Fibroblast of skin of left biceps (primary cell): ENCODE measurements at places on chromosomes 3 and 15.
A peak's percentile ranks its signal among the peaks of the same experiment; 100 is the strongest.

DNA sequence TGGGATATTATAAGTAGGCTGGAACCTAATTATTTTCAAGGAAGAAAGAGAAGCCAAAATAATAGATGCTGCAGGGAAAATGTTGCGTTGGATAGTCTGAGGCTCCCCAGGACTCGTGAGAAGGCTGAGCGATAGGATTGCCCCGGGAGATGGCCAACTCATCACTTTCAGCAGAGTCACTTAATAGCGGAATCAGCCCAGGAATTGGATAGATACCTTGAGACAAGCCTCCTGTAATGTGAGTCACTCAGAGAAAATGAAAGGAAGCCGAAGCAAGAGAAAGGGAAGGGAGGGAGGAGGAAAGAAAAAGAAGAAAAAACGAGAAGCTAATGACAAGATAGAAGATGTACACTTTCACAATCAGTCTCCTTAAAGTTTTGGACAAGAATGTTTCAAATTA, 94.3 kb downstream of the SQOR start:
- no peak for DNase-seq

DNA sequence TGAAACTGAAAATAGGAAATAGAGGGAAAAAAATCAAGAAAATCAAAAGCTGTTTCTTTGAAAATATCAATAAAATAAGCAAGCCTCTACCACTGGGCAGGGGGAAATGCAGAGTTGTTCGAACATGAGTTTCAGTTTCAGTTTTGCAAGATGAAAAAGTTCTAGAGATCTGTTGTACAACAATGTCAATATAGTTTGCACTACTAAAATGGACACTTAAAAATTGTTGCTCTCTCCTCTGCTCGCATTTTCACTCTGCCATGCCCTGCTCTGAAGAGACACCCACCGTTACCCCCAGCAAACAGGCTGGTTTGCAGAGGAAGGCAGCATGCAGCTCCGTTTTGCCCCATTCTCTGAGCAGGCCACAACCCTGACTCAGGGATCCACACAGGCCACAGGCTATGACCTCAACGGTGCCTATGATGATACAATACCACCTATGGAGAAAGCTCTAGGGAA, 64.5 kb downstream of the ZNF148 start:
- no peak for DNase-seq

DNA sequence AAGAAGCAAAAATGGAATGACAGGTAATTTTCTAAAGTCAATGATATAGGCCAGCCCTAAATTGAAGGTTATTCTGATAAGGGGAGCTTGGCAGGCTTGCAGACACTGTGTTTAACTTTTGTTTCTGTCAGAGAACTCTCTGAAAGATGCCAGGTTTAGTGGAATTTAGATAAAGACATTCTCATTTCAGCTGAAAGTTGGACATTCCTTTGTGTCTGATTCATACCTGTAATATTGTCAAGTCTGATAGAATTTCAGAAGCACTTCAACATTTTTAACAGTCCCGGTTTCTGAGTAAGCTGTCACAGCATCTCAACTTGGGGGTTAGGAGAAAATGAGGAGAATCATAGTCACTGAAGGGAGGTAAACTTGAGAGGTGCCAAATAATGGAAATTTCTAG, 84.0 kb downstream of the DIPK2A start:
- DNase-seq = peak; percentile 21

DNA sequence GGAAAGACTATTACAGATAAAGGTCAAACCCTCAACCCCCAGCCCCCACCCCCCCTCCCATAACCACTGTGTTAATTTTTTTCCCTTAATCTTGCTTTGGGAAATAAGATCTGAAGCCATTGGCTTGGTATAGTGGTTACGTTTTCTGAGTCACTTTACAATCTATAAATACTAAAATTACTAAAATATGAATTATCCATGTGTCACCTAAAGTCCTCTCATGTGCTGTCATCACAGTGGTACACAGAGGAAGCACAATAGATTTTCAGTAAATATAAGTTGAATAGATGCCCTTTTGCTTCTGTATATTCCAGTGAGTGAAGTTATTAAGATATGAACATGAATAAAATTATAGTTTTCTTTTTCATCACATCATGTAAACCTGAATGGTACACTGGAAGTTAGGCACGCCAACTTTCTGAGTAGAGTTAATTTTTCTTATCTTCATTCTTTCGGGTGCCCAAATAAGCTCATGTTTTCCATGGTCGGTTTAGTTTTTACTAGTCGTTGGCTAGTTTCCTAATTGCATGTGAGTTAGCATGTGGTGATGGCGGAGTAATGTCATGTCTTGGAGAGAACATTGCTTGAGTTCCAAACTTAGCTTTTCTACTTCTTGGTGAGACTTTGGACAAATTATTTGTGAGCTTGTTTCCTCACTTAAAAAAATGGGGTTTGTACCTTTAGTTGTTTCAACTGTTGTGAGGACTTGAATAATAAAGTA, 11.5 kb downstream of the PPP4R2 start:
- DNase-seq = no peak

GRCh38 chr3:15299036-15299435, 33.4 kb downstream of the SH3BP5 start:
- DNase-seq = no peak

GRCh38 chr15:68001811-68002210, 52.3 kb upstream of the PIAS1 start:
- DNase-seq = no peak

DNA sequence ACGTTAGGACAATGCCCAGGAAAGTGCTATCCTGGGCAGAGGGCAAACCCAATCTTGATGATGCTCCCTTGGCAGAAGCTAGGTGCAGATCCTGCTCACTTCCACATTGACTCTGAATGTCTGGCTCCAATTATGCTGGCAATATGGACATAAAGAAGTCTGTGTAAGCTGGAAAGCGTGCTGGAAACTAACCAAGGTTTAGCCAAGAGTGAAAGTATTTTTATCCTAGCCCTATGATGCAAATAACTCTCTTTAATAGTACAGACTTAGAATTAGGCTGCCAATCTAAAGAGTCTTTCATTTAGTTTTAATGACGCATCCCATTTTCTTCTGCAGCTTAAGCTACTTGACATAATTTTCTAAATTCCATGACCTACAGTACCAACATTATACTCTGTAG, 571.8 kb downstream of the TUSC7 start:
- DNase-seq = no peak

DNA sequence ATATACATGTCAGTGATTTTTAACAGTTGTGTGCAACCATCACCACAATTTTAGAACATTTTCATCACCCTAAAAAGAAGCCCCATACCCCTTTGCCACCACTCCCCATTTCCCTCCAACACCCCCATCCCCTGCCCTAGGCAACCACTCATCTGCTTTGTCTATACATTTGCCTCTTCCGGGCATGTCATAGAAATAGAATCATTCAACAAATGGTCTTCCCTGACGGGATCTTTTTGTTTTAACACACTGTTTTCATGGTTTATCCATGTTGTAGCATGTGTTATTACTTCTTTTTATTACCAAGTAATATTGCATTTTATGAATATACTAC, 4.0 kb downstream of the VILL start:
- DNase-seq = no peak

- peak; percentile 33 for DNase-seq
Measured at GRCh38 chr3:37071921-37072320, 78.6 kb downstream of the MLH1 start.

DNA sequence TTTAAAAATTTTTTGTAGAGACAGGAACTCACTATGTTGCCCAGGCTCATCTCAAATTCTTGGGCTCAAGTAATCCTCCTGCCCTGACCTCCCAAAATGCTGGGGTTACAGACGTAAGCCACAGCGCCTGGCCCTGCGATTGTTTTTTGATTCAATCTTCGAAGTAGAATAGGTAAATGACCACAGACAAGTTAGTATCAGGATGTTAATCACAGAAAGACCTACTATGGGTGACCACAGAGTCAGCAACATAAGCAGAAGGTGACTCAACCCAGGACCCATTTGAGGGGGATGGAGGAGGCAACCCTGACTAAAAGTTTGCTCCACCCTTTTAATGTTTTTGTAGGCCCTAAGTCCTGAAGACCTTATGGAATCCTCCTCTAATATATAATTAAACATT, 10.0 kb upstream of the USP3 start:
- DNase-seq = no peak

- DNase-seq = no peak
Measured at GRCh38 chr3:169252535-169252934, 411.0 kb downstream of the MECOM start.

DNA sequence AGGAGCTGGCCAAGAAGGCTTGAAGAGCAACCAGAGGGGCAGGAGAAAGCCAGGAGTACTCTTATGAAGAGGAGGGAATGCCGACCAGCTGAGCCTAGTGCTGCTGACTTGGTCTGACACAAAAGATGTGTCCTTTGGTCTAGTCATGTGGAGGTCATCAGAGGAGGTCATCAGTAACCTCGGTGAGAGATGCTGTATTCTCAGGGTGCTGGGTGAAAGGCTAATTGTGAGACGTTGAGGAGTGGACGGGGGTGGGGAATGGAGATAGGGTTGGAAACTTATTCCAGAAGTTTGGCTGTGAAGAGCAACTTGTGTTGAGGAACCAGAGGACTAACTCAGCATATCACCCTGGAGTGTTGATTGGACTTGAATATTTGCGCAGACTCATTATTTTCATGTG, 5.5 kb downstream of the CRTC3 start:
- no peak for DNase-seq

- no peak for DNase-seq
Measured at GRCh38 chr3:44989636-44990373, 13.8 kb downstream of the EXOSC7 start.

GRCh38 chr3:98563661-98564281, 29.6 kb downstream of the CPOX start:
- DNase-seq = no peak

DNA sequence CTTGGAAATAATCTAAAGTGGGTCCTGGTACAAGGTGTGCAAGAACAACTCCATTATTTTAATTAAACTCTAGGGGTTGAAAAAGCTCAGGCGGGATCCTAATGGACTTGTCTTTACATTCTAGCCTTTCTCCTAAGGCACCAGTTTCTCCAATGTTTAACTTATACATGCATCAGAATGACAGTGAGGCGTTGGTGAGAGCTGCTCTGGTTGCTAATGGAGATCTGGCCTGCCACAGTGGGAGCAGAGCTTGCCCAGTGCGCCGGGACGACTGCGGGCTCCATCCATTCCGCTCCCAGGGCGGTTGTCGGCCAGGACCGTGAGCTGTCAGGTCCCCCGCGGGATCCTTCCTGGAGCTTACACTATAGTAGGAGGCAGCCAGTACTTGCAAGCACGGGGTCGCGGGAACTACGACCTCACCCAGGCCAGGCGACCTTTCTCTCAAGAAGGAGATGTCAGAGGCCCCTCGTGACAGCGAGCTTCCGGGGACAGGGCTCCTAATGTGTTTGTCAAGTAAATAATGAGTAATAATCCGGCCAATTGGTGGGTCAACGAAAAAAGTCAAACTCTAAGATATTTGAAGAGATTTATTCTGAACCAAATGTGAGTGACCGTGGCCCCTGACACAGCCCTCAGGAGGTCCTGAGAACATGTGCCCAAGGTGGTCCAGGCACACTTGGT, 991 bp upstream of the HIGD1A start:
- no peak for DNase-seq

DNA sequence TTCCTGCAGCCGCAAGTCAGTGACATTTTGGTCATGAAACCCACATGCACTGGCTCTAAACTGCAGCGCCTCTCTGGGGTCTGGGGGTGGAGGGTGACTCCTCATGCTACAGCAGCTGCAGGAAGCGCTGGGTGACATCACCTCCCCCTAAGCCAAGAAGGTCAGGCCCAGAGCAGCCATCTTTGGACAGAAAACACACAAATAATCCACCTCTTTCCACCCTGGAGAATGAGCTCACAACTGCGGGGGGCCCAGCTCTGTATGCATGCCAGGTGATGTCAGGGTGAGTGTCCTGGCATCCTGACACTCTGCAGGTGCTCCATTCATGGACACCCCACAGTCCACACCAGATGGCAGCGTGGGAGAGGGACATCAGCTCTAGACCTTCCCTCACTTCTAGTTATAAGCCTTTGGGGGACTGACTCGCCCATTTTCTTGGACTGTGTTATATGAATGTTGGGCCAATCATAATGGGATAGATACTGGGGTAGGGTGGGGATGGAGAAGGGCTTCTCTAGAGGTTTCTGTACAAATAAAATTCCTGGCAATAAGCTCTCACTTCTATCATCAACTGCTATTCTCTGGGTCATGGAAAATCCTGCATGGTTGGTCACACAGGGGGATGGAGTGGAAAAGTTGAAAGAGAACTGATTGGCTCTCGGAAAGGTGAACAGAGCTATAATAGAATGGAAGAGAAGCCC, 70.7 kb upstream of the THBS1 start:
- DNase-seq = no peak

DNA sequence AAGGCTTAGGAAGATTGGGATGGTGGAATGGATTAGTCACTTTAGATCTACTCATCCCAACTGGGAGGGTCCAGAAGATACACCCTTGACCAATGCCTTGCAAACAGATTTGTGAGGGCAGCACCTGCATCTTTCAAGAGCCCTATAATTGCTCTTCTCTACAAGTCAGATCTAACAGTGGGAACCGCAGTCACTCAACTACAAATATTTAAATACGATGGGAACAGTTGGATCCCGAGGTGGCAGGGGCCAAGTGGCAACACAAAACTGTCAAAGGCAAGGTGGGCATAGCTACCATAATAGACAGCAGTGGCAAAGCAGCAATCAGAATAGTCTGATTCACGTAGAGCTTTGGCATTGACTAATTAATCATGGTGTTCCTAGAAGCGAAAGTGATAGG, 152.0 kb downstream of the TBC1D5 start:
- no peak for DNase-seq

DNA sequence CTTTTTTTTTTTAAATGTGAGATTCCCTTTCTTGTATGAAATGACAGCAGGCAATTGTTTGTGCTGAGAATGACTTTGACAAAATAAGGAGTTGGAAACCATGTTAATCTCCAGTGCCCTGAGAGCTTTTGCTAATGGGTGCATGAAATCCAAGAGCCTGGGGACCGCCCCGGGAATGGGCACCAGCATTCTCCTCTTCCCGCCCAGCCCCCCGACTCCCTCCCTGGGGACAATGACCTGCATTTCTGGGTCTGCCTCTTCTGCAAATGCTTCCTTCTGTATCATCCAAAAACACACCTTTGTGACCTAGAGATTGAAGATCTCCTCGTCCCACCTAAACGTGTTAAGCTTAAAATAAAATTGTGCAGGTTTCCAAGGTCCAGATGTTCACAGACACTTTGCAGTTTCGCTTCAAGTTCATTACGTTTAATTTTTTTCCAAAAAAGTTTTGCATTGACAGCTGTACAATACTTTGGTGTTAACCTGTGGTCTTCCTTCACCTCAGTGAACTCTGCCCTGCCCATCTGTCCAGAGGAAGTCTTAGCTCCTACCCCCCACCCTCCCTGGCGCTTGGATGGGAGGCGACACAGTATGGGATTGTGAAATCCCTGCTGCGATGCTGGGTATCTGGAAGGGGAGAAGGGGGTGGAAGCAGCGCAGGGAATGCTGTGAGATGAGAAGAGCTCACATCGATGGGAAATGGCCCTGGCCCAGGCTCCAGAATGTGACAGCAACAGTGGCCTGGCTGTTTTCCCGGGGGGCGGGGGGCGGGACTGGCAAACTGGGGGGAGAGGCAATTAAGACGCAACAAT, 50.1 kb downstream of the TLE3 start:
- DNase-seq = no peak

GRCh38 chr15:68843425-68844311, 23.0 kb upstream of the ANP32A start:
- no peak for DNase-seq

GRCh38 chr3:140770977-140771667, 93.3 kb downstream of the TRIM42 start:
- no peak for DNase-seq

- DNase-seq = no peak
Measured at GRCh38 chr3:46705022-46705530, 3.9 kb downstream of the TMIE start.

- no peak for DNase-seq
Measured at GRCh38 chr3:183224180-183224970, 28.7 kb upstream of the B3GNT5 start.
